ENCODE measurements at places on chromosomes 12 and 14.

- DNase-seq: no peak
Observed at GRCh38 chr12:126219654-126220279, 1154.5 kb downstream of the AACS start.

- DNase-seq: no peak
Observed at GRCh38 chr14:46581036-46581671, 70.4 kb downstream of the RPL10L start.

DNA sequence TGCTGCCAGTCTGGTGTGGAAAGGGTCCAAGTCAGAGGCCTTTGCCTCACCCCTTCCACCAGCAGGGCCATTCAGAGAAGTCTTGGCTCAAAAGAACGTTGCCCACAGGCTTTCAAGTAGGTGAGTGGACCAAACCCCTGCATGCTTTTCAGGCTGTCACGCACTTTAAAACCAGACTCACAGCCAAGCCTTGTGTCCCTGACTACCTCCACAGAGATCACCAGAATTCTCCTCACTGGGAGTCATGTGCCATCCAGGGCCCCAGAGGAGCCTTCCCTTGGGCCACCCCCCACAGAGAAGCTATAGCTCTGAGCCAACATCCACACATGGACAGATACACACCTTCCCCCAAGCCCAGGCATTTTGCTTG is 283.1 kb downstream of the DPF3 start:
- DNase-seq: no peak

GRCh38 chr14:57508756-57509155 is 15.1 kb upstream of the CCDC198 start:
- no peak for DNase-seq

- DNase-seq: no peak
Observed at GRCh38 chr14:38755036-38755435, 348.0 kb downstream of the SEC23A start.

DNA sequence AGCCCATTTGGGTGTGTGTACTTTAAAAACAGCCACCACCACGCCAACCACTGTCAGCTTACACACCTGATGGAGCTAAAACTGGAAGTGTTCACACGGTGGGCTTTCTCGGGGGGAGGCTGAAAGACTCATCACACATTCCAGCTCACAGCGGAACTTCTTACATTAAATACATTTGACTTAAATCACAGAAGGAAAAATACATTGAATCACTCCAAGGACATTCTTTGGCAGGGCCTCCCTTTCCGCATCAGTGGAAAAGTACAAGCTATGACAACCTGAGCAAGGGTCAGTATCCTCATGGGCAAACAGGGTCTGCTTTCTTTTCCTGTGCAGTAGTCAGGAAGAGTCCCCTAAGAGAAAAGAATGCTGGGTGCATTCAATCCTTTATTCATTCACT is 31.0 kb upstream of the TC2N start:
- no peak for DNase-seq

DNA sequence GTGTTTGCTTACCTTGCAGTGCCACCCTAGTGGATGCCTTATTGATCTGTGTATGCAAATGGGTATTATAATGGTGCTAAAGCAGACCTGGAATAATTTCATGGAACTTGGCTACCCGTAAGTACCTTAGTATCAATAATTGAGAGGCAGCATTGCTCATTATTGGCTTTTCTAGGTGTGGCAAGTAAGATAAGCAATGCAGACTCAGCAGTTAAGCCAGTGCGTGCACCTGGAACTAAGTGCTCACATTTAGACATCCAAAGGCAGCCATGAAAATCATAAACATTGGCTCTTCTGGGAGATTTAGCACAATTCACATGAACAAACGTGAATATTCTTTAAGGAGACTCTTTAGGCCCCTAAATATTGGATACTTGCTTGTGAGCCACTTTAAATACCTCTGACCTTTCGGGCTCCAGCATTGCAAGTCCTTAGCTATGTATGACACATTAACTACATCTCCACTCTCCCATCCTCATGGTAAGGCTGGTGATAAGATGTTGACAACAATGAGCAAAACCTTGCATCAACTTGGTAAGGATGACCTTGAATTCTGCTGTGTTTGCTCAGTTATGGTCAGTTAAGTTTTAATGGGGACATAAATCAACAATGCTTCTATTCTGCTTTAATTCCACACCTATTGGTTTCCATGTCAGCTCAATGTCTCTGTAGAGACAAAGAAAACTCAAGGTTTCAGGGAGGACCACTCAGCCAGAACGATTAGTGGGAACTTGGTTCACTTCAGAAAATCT is 112.0 kb downstream of the SLC5A8 start:
- no peak for DNase-seq

DNA sequence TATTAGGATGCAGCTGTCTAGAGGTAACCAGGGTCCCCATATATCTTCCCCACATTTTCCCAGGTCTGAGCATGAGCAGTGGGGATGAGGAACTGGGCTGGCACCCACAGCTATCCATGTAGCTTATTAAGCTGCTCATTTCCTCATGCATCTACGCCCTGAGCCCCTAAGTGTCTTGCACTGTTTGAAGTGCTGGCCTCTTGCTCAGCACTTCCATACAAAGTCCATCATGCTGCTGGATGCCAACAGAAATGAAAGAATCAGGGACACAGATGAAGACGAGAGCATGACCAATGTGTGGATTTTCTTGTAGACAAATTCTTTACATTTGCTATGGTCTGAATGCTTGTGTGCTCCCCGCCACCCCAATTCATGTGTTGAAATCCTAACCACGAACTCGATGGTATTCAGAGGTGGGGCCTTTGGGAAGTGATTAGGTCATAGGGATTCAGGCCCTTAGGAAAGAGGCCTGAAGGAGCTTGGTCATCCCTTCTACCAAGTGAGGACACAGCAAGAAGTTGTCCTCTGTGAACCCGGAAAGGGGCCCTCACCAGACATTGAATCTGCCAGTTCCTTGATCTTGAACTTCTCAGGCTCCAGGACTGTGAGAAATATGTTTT is 54.5 kb downstream of the C12orf75 start:
- no peak for DNase-seq

- no peak for DNase-seq
Observed at GRCh38 chr12:22412581-22412980, 78.1 kb upstream of the ST8SIA1 start.

- DNase-seq: no peak
Observed at GRCh38 chr12:16112612-16113560, 164.6 kb downstream of the SLC15A5 start.

DNA sequence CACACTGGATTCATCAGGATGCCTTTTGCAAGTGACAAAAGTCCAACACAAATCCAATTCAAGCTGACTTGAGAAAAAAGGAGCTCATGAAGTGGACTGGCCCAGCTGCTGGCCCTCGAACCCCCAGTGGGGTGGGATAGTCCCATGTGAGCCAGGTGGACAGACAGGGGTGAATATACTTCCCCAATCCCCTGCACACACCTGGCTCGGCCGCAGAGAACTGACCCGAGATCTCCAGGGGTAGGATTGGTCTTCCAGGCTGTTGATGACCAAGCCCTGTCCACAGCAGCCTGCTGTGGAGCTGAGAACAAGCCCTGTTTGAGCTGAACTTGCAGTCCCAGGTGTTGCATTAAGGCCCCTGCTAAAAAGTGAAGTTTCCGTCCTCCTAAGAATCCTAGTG is 56.2 kb downstream of the TPCN1 start:
- DNase-seq: no peak

- no peak for DNase-seq
Observed at GRCh38 chr12:124620606-124621295, 53.3 kb upstream of the NCOR2 start.

GRCh38 chr12:115944837-115945490 is 332.5 kb downstream of the MED13L start:
- DNase-seq: no peak

DNA sequence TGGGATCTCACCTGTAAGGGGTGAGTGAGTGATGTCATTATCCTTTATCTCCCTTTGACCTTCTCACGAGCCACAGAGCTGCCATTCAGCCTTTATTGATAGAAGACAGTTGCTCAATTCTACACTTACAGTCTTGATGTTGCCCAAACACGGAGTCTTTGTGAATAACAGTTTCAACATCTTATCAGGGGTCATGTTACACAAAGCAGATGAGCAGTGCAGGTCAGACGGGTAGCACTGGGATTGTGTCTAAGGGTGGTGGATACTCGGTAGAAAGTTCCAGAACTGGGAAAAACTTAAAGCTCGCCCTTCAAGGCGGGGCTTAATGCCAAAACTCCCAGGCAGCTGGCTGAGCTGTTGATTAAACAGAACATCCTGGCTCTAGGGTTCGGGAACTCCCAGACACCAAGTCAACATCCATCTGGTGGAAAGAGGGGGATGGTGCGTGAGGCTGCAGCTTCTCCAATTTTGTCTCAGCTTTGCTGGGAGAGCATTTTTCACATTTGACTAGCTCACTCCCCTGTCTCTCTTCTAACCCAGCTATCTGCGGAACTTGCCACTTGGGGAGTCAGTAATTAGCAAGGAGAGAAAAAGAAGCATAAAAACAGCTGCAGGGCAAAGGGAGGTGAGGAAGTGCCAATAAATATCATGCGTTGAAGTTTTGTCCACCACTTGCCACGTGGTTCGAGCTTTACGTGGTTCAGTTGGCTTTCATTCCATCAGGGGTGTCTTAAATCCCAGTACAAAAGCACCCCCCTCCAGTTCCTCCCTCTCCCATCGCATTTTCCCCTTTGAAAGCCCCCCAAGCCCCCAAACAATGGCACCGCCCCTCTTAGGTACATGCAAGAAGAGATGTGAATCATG is 31.0 kb downstream of the FOXN4 start:
- no peak for DNase-seq

GRCh38 chr12:111126331-111126730 is 206.0 kb upstream of the MYL2 start:
- no peak for DNase-seq

DNA sequence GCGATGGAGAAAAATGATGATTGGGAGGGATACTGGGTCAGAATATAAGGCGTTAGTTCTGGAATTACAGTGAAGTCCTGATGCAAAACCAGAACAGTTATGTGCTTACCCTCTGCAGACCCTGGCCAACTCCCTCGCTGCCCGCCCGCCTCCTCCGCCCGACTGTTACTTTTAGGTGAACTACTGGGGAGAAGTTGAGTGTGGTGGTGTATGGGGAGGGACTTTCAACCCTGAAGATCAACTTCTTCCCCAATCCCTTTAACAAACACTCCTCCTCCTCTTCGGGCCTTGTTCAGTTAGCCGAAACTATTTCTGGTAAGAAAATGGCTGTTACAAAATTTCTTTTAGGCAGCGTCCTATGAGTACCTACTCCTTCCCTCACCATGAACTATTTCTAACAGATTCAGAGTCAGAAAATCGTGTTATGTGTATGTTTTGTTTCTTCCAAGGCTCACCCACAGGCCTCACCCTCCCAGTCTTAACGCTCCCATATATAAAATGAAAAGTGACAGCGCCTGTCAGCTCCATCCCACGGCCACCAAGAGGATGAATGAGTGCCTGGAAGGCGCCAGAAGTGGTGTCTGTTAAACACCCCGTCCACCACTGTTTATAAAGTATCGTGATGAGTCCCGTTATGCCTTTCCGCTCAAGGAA is 1.3 kb downstream of the FBXO33 start:
- DNase-seq: no peak

- DNase-seq: no peak
Observed at GRCh38 chr14:103110681-103111231, 12.5 kb upstream of the TNFAIP2 start.

GRCh38 chr14:69360438-69361108 is 37.5 kb downstream of the ERH start:
- DNase-seq: no peak

DNA sequence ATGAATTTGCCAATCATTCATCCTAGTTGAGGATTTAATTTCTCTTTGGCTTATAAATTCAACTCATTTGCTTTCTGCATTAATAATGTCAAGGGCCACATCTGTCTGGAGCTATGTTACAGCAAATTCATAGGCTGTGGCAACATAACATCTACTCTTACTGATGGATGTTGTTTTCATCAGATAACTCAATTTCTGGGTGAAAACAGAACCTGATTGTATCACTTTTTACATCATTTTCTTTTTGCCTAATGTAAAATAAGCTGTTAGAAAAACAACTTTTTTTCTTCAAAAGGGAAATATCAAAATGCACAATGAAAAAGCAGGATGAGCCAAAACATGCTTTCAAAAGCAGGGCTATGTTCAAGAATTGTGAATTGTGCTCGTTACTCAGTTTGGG is 73.3 kb downstream of the HELB start:
- no peak for DNase-seq

DNA sequence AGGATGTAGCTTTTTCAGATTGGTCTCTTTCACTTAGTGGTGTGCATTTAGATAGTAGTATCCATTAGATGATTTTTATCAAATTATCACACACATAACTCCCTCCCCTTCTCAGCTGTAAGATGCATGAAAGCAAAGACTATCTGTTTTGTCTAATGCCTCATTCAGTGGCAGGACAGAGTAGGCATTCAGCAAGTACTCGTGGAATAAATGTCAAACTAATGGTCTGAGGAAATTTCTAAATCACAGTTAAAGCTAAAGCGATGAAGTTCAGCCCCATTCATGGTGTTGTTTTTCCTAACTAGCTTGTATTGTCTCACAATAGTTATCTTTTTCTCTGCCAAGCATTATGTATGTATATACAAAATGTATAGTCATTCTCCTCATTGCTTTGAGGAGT is 16.1 kb downstream of the CCNK start:
- no peak for DNase-seq

DNA sequence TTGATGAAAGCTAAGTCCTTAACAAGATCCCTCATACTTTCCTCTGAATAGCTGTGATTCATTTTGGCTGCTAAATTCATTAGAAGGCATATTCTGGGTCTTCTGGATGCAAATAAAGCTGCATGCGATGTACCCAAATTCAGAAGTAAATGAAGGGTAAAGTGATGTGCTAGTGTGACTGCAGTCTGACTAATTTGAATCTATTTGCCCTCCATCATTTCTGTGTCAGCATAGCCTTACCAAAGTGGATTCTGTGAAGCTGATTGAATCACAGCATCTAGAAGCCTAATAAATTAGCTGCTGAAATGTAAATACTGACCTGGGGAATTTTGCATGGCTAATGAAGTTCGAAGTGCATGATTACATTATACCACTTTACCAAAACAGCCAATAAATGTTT is 162.2 kb downstream of the TPH2 start:
- DNase-seq: no peak

DNA sequence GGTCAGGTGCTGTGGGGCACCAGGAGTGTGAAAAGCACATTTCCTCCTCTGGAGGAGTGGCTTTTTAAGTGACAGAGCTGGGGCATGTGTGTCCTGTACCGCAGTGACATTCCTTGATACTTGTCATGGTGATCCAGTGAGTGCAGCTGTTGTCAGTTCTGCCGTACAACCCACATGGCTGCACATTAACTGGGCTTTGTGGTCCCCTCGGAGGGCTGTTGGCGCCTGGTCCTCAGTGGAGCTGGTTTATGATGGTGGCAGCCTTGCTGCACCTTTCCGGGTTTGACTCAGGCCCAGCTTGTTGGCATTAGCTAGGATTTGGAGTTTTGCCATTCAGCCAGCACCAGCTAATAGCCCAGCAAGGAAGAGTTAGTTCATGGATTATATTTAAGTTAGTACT is 77.0 kb downstream of the SLC25A47 start:
- DNase-seq: no peak

Measured in activated gamma-delta T cell treated with anti-CD3 and anti-CD28 coated beads, Interleukin-2, amount 50 U/mL, for 16 hours (primary cell).